Vagina (tissue), 2 donors: ENCODE measurements at places on chromosomes 2 and 18.

DNA sequence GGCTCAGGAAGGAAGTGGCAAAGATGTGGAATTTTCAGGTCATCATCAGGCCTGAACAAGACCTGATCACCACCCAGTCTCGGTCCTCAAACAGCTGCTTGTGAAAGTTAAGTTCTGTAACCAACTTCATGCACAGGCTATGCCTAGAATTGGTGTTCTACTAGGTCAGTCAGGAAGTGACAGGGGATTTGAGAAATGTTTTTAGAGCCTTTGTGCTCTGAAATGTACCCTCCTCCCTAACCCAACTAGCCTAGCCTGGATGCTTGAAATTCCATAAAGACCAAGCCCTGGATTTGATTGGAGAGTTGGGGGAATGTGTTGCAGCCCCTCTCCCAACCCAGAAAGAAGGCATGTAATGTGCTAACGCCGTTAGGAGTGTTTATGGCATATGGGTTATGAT lies 63.3 kb downstream of the TGOLN2 start:
- H3K4me3 ChIP-seq = no peak overlapping the region
- no peaks in the 10 kb centered on the region for H3K36me3 ChIP-seq
- H3K4me1 ChIP-seq = peaks cover 40% of the 10 kb centered on the region
- no peaks in the 10 kb centered on the region for H3K27me3 ChIP-seq
- H3K27ac ChIP-seq = peak overlapping the region; percentile 33
- no peak for DNase-seq

DNA sequence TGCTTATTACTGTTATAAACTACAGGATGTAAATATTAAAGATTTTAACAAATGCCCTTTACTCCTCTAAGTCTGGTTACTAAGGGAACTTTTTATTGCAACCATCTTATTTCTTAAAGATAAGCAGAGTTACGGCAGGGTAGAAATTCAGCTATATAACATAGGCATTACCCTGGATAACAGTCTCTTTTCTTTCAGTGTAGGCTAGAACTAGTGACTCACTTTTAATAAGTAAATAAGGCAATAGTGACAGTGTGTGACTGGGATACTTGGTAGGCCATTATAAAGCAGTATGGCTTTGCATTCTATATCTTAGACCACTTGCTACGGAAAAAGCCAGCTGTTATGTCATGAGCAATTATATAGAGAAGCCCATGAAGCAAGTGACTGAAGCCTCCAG lies 1041.0 kb upstream of the NRXN1 start:
- H3K27ac ChIP-seq = no peak overlapping the region
- H3K4me3 ChIP-seq = no peak overlapping the region
- H3K4me1 ChIP-seq = no peaks in the 10 kb centered on the region
- H3K36me3 ChIP-seq = no peaks in the 10 kb centered on the region
- H3K27me3 ChIP-seq = no peaks in the 10 kb centered on the region

GRCh38 chr2:237503201-237503600 lies 16.1 kb downstream of the MLPH start:
- DNase-seq = no peak
- no peak overlapping the region for H3K4me3 ChIP-seq
- H3K4me1 ChIP-seq = peaks cover 20% of the 10 kb centered on the region
- no peaks in the 10 kb centered on the region for H3K36me3 ChIP-seq
- no peaks in the 10 kb centered on the region for H3K27me3 ChIP-seq

GRCh38 chr2:232525791-232526371 lies at the start of gene CHRND:
Gene CHRND (plus strand): TSS chr2:232526160. CDS start chr2:232526216, 56 bp downstream.
- H3K36me3 ChIP-seq = no peaks in the 10 kb centered on the region
- peaks cover 17% of the 10 kb centered on the region for H3K27me3 ChIP-seq
- DNase-seq = no peak
- H3K4me1 ChIP-seq = peaks cover 21% of the 10 kb centered on the region
- no peak within 1 kb of the TSS for H3K4me3 ChIP-seq

- no peaks in the 10 kb centered on the region for H3K4me1 ChIP-seq
- no peak overlapping the region for H3K27ac ChIP-seq
- H3K36me3 ChIP-seq = no peaks in the 10 kb centered on the region
- no peak for DNase-seq
- no peaks in the 10 kb centered on the region for H3K27me3 ChIP-seq
Measured at GRCh38 chr18:45066886-45067285, 386.2 kb downstream of the SETBP1 start.

DNA sequence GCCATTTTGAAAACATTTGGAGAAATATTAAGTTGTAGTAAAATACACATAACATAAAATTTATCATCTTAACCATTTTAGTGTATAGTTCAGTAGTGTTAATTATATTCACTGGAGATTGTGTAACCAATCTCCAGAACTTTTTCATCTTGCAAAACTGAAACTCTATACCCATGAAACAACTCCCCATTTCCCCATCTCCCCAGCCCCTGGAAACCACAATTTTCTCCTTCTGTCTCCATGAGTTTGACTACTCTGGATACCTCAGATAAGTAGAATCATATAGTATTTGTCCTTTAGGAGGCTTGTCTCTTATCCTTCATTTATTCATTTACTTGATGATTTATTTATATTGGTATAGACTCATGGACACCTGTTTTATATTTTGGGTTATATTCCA lies 392.9 kb downstream of the SETBP1 start:
- no peaks in the 10 kb centered on the region for H3K36me3 ChIP-seq
- H3K27ac ChIP-seq = no peak overlapping the region
- H3K4me1 ChIP-seq = no peaks in the 10 kb centered on the region
- H3K27me3 ChIP-seq = no peaks in the 10 kb centered on the region
- no peak for DNase-seq

GRCh38 chr2:181660181-181660580 lies 3.3 kb upstream of the CERKL start:
- DNase-seq = no peak
- H3K27me3 ChIP-seq = no peaks in the 10 kb centered on the region
- H3K27ac ChIP-seq = no peak overlapping the region
- no peaks in the 10 kb centered on the region for H3K36me3 ChIP-seq
